ENCODE measurements at places on chromosomes 11 and 22. TPM values are rescaled to one million over a fixed set of nuclear protein-coding genes. Genes with fewer than 3 reads are reported as not detected.

GPR83 gene
- 0.14 TPM for total RNA-seq

MRGPRF gene
- 18.4 TPM for total RNA-seq

SCN2B gene
- 0.14 TPM for total RNA-seq

SCGB1A1 gene
- total RNA-seq = not detected

GRCh38 chr22:34760276-34761008 lies 305.5 kb upstream of the ISX start:
- H3K27ac ChIP-seq = no peak overlapping the region
- H3K27me3 ChIP-seq = no peaks in the 10 kb centered on the region

DNA sequence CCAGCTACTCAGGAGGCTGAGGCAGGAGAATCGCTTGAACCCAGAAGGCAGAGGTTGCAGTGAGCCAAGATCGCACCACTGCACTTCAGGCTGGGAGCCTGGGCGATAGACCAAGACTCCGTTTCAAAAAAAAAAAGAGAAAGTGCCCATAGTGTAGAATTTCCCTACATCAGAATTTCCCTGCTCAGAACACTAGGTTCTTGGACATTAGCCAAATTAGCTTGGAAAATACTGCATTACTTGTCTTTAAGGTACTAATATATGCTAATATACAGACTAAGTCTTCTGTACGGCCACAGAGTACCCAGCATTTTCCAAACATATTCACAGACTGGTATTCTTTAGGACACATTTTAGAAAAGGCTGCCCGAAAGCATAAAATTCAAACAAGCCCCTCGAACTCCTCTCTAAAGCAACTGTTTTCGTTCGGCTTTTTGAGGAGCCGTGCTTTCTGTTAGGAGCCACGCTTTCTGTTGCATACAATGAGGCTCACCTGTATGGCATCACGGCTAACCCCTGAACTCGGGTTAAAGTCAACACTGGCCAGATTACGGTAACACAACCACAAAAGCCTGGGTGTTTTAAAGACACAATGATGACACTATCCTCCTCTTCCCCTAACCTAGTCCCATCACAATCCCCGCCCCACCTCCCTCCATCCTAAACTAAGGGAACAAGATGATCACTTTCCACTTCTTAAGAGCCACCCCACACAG lies 18.4 kb downstream of the TNKS1BP1 start:
- H3K4me1 ChIP-seq = peaks cover 26% of the 10 kb centered on the region
- no peak for DNase-seq
- H3K27ac ChIP-seq = no peak overlapping the region
- no peaks in the 10 kb centered on the region for H3K36me3 ChIP-seq

DNA sequence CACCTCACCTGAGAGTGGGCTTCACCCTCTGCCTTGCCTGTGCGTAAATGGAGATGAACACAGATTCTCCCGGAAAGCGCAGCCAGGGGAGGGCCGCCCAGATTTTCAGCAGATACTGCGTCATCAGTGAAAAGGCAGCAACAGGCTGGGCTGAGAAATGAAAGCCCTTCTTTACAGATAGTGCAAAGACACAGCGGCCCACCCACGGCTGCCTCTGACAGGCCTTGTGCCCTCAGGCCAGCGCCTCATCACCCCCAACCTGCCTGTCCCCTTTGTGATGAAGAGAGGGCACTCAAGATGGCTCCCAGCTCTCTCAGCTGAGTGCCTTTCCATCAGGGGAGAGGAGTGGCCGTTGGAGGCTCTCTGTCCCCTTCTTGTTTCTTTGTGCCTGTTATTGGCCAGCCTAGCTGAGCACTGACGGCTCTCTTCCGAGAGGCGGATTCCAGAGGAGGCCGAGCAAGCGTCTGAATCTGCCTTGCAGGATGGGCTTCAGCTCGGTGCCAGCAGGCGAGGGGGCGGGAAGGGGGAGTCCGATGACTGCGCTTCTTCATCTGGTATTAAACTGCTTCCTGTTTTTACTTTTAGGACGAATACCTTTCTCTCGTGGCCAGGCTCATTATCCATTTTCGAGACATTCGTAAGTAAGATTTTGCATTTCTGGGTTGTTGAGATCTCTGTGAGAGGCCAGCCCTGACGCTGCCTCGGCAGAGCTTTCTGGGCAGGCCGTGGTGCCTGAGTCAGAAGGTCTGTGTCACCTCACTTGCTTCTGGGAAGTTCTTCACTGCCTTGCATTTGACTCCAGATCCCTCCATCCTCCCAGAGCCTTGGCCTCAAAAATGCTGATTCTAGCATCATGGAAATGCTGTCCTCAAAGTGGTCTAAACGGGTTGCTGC lies 43.7 kb downstream of the MED15 start:
- peaks cover 54% of the 10 kb centered on the region for H3K36me3 ChIP-seq
- H3K27ac ChIP-seq = peak overlapping the region; percentile 86
- peak; percentile 82 for DNase-seq
- no peaks in the 10 kb centered on the region for H3K27me3 ChIP-seq
- H3K4me3 ChIP-seq = no peak overlapping the region
- H3K4me1 ChIP-seq = peaks cover 75% of the 10 kb centered on the region

GRCh38 chr22:46682011-46682731 lies 55.9 kb downstream of the CERK start:
- H3K4me3 ChIP-seq = no peak overlapping the region
- no peak for DNase-seq
- H3K36me3 ChIP-seq = peaks cover 17% of the 10 kb centered on the region
- no peak overlapping the region for H3K27ac ChIP-seq
- H3K27me3 ChIP-seq = no peaks in the 10 kb centered on the region

DNA sequence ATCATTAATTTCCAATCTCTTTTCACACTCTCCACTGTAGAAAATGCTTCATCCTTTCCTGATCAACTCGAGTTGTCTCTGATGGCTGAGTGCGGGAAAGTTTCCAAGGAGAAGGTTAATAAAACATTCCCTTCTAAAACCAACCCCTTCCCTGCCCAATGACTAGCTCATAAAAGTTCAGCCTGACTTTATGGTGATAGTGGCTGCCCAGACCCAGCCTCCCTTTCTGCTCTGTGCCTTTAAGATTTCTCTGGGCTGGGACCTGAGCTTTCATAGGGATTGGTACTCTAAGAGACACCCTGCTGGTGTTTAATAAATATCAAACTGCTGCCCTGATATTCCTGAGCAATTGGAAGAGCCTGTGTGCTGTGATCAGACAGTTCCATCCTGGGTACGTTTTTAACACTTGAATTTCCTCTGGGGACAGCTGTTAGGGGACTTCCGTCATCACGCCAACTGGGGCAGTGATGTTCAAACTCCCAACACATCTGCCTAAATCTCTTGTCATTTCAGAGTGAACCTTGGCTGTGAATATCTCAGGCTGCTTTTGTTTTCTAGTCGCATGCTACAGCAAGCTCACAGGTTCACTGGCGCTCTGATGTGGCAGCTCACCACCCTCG lies 195.0 kb upstream of the KIRREL3 start:
- DNase-seq = no peak
- no peak overlapping the region for H3K27ac ChIP-seq
- no peak overlapping the region for H3K4me3 ChIP-seq
- no peaks in the 10 kb centered on the region for H3K27me3 ChIP-seq
- no peaks in the 10 kb centered on the region for H3K36me3 ChIP-seq
- H3K4me1 ChIP-seq = no peaks in the 10 kb centered on the region

GRCh38 chr11:37572491-37573171 lies 974.6 kb upstream of the RAG2 start:
- H3K4me1 ChIP-seq = no peaks in the 10 kb centered on the region
- no peak overlapping the region for H3K27ac ChIP-seq
- H3K27me3 ChIP-seq = no peaks in the 10 kb centered on the region
- H3K36me3 ChIP-seq = no peaks in the 10 kb centered on the region
- H3K4me3 ChIP-seq = no peak overlapping the region

GRCh38 chr11:14784230-14784629 lies 107.8 kb downstream of the CYP2R1 start:
- H3K4me3 ChIP-seq = no peak overlapping the region
- H3K27ac ChIP-seq = no peak overlapping the region
- no peaks in the 10 kb centered on the region for H3K4me1 ChIP-seq
- no peak for DNase-seq
- H3K36me3 ChIP-seq = no peaks in the 10 kb centered on the region
- no peaks in the 10 kb centered on the region for H3K27me3 ChIP-seq

DNA sequence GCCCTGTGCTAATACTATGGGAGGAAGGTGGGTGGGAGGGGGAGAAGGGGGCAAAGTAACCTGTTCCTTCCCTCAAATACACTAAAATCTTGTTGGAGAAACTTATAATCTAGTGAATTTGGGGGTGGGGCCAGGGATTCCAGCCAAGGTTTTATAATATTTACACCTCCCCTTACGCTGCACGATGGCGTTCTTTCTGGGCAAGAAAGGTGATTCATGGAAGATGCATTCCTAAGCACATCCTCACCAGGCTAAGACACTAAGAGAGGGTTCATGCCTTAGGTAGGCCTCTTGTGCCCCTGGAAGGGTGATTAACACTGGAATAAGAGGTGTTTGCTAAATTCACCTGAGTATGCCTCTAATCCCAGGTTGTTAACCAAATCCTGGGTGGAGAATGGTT lies 82.6 kb downstream of the BARX2 start:
- H3K4me3 ChIP-seq = no peak overlapping the region
- H3K36me3 ChIP-seq = no peaks in the 10 kb centered on the region
- no peaks in the 10 kb centered on the region for H3K27me3 ChIP-seq
- no peak overlapping the region for H3K27ac ChIP-seq
- DNase-seq = no peak

GRCh38 chr11:77677138-77677537 lies 39.5 kb upstream of the CLNS1A start:
- no peaks in the 10 kb centered on the region for H3K27me3 ChIP-seq
- no peak for DNase-seq
- no peak overlapping the region for H3K4me3 ChIP-seq

GRCh38 chr11:59182457-59183151 lies 10.7 kb downstream of the DTX4 start:
- no peak overlapping the region for H3K4me3 ChIP-seq
- no peak overlapping the region for H3K27ac ChIP-seq
- peaks cover 26% of the 10 kb centered on the region for H3K4me1 ChIP-seq
- peaks cover 16% of the 10 kb centered on the region for H3K36me3 ChIP-seq

Data from spleen (tissue), 13 donors.